Myometrial cell (primary cell): ENCODE measurements at places on chromosomes 12 and 14. TPM values are rescaled to one million over a fixed set of nuclear protein-coding genes. Genes with fewer than 3 reads are reported as not detected.

Gene USP44
- total RNA-seq = 0.86 and 1.6 TPM in 2 replicates

Gene IAPP
- total RNA-seq = not detected in 2 replicates

Gene XRCC3
- 11.5 and 17.9 TPM in 2 replicates for total RNA-seq

Gene TCL1A
- not detected in 2 replicates for total RNA-seq

Gene FAM234B
- 4.9 and 5.8 TPM in 2 replicates for total RNA-seq

Gene ALDH6A1
- 13.0 and 16.5 TPM in 2 replicates for total RNA-seq

Gene NELL2
- total RNA-seq = not detected in 2 replicates

Gene PIK3C2G
- total RNA-seq = not detected in 2 replicates

Gene ISM2
- total RNA-seq = not detected in 2 replicates

Gene ASPG
- not detected in 2 replicates for total RNA-seq

Gene PKP2
- 6.3 and 6.9 TPM in 2 replicates for total RNA-seq

Gene PZP
- total RNA-seq = not detected in 2 replicates

Gene TOX4
- total RNA-seq = 18.7 and 29.4 TPM in 2 replicates

Gene NOS1
- not detected in 2 replicates for total RNA-seq

Gene DHRS1
- 15.3 and 21.3 TPM in 2 replicates for total RNA-seq

Gene CFAP251
- total RNA-seq = 2.0 and 6.2 TPM in 2 replicates

Gene PTPRO
- under 0.01 and 0.35 TPM in 2 replicates for total RNA-seq

Gene DCN
- total RNA-seq = 320 and 329 TPM in 2 replicates

Gene KITLG
- total RNA-seq = 8.1 and 11.3 TPM in 2 replicates

Gene CISTR
- total RNA-seq = not detected in 2 replicates

Gene BTG1
- total RNA-seq = 23.6 and 31.5 TPM in 2 replicates

Gene SLC25A47
- not detected in 2 replicates for total RNA-seq

Gene GMPR2
- 83.0 and 111 TPM in 2 replicates for total RNA-seq

Gene CRIP1
- 0.53 TPM in 1 of 2 replicates, not detected in the other for total RNA-seq
